ENCODE measurements at places on chromosomes 5 and 9.
A peak's percentile ranks its signal among the peaks of the same experiment; 100 is the strongest.

GRCh38 chr5:160675988-160676387 lies 176.0 kb downstream of the ATP10B start:
- DNase-seq = no peak

GRCh38 chr5:127412698-127413097 lies 104.7 kb upstream of the PRRC1 start:
- no peak for DNase-seq

- DNase-seq = no peak
Measured at GRCh38 chr5:121816164-121816563, 35.5 kb upstream of the FTMT start.

DNA sequence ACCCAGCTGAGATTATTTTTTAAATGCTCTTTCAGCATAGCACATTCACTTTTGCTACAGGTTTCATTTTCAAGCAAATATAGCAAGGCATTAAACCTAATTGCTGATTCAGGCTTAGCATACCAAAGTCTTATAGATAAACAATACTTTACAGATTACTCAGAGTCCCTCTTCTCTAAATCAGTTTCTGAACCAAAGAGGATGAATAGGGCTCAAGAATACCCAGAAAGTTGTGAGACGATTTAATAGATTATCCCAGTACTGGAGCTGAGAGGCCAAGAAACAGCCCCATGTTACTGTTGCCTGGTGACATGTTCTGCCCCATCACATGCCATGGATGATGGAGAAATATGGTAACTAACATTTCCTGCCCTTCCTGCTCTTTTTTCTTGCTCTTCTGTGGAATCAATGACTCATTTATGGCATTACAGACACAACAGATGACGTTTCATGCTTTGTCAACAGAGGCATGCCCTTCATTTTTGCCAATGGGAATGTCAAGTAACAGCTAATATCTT lies 18.1 kb upstream of the SSBP2 start:
- DNase-seq = no peak

DNA sequence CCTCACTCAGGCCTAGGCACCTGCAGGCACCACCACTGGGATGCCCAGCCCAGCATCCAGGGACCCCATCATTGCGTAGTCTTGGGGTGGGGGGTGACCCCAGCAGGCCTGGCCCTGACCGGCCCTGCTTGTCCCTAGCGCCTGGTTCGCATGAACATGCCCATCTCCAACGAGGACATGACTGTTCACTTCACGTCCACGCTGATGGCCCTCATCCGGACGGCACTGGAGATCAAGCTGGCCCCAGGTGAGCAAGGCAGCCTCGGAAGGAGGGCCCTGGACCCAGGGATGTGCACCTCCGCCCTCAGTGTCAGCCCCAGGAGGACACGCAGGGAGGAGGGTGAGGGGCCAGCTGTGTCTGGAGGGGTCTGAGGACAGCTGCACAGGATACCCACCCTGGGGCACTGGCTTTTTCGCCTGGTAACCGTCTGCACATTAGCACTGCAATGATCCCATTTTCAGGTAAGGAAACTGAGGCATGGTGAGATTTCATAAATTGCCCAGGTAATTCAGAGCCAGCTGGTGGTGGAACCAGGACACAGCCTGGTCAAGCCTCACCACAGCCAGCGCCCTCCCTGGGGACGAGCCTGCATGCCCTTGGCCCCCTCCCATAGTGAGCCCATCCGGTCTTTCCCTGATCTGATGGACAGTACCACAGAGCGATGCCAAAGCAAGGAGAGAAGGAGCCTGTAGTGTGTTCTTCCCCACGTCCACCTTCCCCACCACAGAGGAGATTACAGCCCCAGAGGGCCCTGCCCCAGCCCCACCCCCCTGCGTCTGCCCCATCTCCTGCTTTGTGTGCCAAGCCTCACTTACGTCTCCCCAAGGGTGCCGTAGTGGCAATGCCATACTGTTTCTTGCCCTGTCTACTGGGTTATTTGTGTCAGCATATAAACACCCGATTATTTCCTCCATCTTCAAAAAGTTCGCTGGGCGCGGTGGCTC lies 228.3 kb downstream of the CACNA1B start:
- DNase-seq = no peak

DNA sequence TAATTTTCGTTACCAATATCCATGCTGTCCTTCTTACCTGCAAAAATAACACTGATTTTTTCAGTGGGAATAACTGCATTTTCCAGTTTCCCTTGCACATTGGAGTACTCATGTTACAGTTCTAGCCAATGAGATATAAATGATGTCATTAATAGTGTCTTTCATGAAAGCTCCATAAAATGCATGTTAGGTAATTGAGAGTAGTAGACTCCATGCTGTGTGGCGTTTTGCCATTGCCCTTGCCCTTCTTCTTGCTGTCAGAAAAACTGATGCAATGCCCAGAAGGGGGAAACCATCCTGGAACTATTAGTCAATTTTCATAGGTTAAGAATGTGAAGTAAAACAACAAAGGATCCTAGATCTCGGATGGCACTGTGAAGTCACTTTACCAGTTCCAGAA lies 1765.3 kb downstream of the EFNA5 start:
- no peak for DNase-seq

DNA sequence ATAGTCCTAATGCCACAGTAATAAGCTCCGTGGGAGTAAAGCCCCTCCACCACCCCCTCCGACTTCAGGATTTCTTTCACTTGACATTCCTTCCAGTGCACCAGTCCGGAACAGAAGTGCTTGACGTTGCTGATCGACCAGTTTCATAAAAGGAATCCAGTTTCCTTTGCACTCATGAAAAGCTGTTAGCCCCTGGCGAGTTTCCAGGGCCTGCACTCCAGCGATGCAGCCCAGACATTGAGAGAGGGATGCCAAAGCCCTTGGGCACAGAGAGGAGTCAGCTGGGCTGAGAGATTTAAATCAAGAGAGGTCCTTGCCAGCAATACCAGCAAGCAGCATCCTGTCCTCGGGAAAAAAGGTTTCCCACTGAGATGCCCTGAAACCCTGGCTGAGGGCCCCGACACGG lies 170.1 kb downstream of the GABBR2 start:
- no peak for DNase-seq

DNA sequence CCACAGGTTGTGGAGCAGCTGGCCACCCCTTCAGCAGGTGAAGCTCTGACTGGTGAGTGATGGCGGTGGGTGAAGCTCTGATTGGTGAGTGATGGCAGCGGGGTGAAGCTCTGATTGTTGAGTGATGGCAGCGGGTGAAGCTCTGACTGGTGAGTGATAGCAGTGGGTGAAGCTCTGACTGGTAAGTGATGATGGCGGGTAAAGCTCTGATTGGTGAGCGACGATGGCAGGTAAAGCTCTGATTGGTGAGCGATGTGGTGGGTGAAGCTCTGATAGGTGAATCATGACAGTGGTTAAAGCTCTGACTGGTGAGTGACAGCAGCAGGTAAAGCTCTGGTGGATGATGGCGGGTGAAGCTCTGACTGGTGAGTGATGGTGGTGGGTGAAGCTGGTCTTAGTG lies 9.4 kb upstream of the ABO start:
- DNase-seq = no peak

DNA sequence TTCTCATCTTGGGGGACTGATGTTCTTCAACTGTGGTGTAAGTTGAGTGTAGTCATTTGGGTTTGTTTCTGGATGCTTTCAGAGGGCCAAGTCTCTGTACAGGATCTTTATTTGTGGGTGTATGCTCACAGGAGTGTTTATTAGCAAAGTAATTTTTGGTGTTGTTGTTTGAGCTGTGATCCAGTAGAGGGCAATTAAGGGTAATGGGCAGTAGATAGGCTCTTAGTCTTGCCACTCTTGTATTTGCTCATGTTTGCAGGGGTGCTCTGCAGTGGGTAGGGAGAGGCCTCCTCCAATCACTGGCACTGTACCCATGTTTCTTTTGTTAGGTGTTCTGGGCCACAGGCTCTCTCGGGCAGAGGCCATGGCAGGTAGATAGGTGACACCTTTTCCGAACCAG lies 45.9 kb upstream of the ITGA2 start:
- no peak for DNase-seq

- no peak for DNase-seq
Measured at GRCh38 chr9:106321394-106322180, 541.4 kb upstream of the ZNF462 start.

- no peak for DNase-seq
Measured at GRCh38 chr5:68884883-68885282, 208.9 kb upstream of the SLC30A5 start.

- DNase-seq = no peak
Measured at GRCh38 chr5:15757103-15757502, 257.1 kb downstream of the FBXL7 start.

DNA sequence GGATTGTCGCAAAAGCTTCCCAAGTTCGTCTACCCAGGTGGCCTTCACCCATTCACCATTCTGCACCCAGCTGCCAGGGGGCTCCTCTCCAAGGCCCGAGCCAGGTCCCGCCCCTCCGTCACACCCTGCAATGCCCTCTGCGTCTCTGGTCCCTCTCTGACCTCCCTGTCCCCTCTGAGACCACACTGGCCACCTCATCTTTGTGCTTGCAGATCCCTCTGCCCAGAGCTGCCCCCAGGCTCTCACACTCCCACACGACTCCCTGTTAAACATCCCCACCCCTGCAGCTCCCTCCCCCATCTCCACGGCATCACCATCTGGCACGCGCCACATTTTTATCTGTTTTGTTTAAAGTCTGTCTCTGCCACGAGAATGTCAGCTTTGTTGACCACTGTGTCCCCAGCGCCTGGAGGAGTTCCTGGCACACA lies 243.6 kb downstream of the PBX3 start:
- no peak for DNase-seq

GRCh38 chr5:6090079-6090654 lies 288.2 kb downstream of the MED10 start:
- DNase-seq = no peak

DNA sequence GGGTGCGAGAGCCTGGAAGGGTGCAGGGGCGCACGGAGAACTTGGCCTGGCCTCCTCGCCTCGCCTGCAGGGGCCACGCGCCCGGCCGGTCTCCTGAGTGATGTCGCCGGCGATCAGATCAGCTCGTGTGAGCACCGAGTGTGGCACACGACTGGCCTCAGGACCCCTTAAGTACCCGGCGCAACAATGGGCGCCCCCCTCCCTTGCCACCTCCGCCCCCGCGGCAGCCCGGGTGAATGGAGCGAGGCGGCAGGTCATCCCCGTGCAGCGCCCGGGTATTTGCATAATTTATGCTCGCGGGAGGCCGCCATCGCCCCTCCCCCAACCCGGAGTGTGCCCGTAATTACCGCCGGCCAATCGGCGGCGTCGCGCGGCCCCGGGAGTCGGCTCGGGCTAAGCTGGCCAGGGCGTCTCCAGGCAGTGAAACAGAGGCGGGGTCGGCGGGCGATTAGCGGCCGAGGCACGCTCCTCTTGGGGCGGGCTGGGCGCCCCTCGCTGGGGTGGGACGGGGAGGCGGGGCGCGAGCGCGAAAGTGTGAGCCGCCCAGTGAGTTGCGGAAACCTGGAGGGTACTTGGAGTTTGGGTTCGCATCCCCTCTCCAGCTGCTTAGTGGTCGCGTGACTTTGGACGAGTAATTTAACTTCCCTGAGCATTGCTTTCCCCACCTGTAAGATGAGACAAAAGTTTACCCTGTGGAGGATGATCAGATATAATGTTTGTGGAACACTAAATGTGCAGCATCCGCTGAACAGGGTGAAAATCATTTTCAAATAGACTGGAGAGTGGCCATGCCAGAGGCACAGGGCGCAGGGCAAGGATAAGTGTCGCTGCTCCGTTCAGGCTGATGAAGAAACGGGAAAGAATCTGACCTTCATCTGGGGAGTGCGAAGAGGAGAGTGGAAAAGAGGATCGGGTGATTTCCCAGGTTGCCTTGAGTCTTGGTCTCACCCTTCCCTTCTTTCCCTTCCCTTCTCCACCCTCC lies at the start of gene NEUROG1:
Gene NEUROG1, minus strand, starts transcription at position 145 of the 982 bp plus-strand sequence. CDS start 274 bp downstream, outside the sequence.
- DNase-seq = peak; percentile 45

- DNase-seq = no peak
Measured at GRCh38 chr5:64876203-64876602, 107.5 kb downstream of the CWC27 start.

DNA sequence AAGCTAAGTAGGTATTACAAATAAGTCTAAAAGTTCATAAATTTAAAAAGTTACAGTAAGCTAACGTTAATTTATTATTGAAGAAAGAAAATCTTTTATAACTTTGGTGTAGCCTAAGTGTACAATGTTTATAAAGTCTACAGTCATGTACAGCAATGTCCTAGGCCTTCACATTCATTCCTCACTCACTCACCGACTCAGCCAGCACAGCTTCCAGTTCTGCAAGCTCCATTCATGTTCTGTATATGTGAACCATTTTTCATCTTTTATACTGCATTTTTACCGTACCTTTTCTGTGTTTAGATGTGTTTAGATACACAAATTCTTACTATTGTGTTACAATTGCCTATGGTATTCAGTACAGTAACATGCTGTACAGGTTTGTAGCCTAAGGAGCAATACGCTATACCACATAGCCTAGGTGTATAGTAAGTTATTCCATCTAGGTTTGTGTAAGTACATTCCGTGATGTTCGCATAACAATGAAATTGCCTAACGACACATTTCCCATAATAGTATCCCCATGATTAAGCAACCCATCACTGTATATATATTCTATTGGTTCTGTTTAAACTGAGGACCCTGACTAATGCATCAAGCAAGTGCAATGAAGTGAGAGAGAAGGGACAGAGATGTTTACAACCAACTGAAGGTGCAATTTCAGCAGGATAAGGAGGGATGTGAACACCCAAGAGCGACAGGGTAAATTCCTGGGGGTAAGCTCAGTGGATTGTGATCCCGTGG lies 88.9 kb upstream of the TRIO start:
- no peak for DNase-seq

- DNase-seq = no peak
Measured at GRCh38 chr9:128895556-128895955, 13.6 kb downstream of the LRRC8A start.

Data from right kidney (tissue), 9 donors.